ENCODE measurements at places on chromosomes 3 and 15.
A peak's percentile ranks its signal among the peaks of the same experiment; 100 is the strongest.

DNA sequence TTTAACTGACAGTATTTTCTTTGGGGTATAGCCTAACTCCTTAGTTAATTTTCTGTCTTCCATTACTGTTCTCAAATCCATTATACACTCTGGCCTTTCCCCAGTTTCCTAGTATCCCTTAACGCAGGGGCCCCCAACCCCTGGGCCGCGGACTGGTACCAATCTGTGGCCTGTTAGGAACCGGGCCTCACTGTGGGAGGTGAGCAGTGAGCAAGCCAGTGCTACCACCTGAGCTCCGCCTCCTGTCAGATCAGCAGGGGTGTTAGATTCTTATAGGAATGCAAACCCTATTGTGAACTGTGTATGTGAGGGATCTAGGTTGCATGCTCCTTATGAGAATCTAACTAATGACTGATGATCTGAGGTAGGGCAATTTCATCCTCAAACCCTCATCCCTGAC lies 75.1 kb downstream of the DOCK3 start:
- H3K4me3 ChIP-seq: no peak overlapping the region
- H3K36me3 ChIP-seq: no peaks in the 10 kb centered on the region
- no peak overlapping the region for H3K27ac ChIP-seq
- DNase-seq: no peak

DNA sequence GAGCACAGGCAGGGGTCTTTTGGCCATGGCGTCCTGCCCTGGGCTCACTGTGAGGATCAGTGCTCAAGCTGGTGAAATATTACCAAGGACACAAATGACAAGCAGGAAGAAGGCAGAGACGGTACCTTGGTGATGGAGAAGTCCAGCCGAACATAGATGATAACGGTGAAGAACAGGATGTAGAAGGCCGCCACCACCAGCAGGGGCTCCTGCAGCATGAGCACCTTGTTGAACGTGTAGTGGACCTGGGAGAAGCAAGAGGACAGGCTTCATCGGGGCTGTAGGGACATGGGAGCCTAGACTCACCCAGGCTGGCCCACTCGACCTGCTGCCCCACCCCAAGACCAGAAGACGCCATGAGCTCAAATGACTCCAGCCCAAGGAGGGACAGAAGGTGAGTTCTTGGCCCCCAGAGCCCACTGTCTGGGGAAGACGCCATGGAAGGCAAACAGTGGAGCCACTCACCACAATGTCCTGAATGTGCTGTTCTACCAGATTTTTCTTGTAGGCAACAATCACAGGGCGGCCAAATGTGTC lies 25.1 kb downstream of the RPN1 start:
- peaks cover 44% of the 10 kb centered on the region for H3K36me3 ChIP-seq
- H3K4me3 ChIP-seq: no peak overlapping the region
- H3K4me1 ChIP-seq: no peaks in the 10 kb centered on the region
- peak overlapping the region; percentile 73 for H3K27ac ChIP-seq

DNA sequence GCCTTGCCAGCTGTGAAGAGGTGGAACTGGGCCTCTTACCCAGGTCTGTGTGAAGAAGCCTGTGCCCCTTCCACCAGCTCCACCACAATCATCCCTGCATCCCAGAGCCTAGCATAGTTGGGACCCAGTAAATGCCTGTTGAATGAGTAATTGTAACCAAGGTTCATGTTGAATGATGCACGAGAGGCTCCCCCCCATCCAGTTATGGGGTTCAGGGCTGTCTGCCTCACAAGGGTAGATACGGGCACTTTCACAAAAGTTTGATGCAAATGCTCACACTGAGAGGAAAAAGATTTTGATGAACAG lies 29.5 kb upstream of the TSEN2 start:
- H3K27me3 ChIP-seq: no peaks in the 10 kb centered on the region
- H3K4me1 ChIP-seq: no peaks in the 10 kb centered on the region
- H3K4me3 ChIP-seq: no peak overlapping the region
- no peaks in the 10 kb centered on the region for H3K36me3 ChIP-seq

GRCh38 chr3:14602804-14603644 lies 48.5 kb upstream of the CCDC174 start:
- peaks cover 9% of the 10 kb centered on the region for H3K27me3 ChIP-seq
- no peak for DNase-seq
- H3K4me1 ChIP-seq: peaks cover 7% of the 10 kb centered on the region
- no peaks in the 10 kb centered on the region for H3K36me3 ChIP-seq
- no peak overlapping the region for H3K27ac ChIP-seq
- no peak overlapping the region for H3K4me3 ChIP-seq

All from thyroid gland (tissue), 4 donors.